Stimulated activated CD8-positive, alpha-beta memory T cell treated with anti-CD3 and anti-CD28 coated beads, Interleukin-4, amount 100 ng/mL, for 1 hour (primary cell): ENCODE measurements at places on chromosomes 12 and 14.

DNA sequence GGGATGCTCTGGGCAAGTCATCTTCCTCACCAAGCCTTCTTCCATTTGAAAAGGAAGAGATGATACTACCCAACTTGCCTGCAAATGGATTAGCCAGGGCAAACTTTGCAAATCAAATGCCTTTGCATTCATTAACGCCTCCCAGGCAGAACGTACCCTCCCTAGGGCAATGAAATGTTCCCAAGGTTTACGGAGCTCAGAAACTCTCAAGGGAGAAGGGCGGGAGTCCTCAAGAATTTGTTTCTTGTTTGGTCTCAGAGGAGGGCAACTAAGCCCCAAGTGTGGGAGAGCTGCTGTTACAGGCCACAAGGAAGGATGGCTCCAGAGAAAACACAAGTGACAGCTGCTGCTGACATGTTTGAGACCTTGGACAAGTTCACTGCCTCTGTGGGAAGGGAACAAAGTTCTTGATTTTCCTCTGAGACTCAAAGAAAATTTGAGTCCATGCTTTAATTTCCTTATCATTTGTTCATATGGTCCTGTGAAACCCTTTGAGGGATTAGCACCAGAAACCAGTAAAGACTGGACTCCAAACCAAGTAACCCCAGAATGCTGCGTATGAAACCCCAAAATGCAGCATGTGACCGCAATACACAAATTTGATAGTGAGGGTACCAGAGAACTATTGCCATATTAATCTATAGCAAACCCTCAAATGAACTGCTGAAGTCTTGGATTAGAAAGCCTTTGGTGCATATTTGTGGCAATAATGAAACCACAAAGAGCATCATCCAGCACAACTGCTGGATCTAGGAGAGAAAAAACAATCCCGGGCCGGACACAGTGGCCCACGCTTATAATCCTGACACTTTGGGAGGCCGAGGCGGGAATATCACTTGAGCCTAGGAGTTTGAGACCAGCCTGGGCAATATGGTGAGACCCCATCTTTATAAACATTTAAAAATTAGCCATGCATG, 22.9 kb downstream of the SPTB start:
- no peak for DNase-seq

DNA sequence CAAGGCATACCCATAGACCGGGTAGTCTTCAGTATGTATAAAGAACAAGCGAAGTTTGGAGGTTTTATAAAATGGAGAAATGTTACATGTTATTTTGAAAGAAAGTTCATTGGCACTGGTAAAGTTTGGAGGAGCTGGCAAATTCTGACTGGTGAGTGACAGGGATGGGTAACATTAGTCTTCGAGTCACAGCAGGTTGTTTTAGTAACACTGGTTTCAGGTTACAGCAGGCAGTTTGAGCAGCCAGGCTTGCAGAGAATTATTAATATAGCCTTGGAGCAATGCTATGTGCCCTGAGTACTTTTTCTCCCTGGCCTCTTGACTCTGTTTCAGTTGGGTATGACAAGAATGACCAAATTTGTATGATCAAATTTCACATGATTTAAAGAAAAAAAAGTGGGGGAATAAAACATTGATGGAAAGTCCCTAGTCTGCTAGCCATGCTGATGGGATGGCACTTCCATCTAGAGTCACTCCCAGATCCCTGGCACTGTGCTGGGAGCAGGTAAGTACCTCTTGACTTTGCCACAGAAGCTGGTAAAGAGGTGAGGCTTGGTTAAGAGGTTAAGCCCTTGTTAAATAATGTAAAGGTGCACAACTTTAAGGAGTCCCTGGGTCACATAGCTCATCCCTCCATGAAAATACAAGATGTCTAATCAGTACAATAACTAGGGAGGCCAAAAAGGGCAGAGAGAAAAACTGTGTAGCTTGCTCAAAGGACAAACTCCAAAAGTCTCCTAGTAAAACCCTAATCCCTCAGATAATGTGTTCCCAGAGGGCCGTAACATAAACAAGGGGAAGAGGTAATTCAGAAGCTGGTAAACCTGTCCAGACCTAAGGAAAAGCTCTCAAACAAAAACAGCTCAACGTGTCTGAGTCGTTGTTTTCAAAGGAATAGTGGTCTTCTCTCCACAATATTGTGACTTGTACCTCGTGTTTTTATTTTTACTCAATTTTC, 12.7 kb upstream of the SVOP start:
- DNase-seq: no peak

DNA sequence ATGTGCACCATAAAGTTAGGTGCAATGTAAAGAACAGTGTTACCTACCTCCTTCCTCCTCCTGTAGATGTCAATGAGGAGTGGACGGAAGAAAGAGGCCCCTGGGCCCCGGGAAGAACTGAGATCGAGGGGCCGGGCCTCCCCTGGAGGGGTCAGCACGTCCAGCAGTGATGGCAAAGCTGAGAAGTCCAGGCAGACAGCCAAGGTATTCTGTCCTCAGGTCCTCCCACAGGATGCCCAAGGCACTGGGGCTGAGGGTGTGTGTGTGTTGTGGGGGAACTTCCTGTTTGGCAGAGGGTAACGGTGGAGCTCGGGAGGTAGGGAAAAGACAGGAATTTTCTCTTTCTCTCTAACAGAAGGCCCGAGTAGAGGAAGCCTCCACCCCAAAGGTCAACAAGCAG, 6.4 kb downstream of the ATN1 start:
- DNase-seq: no peak

DNA sequence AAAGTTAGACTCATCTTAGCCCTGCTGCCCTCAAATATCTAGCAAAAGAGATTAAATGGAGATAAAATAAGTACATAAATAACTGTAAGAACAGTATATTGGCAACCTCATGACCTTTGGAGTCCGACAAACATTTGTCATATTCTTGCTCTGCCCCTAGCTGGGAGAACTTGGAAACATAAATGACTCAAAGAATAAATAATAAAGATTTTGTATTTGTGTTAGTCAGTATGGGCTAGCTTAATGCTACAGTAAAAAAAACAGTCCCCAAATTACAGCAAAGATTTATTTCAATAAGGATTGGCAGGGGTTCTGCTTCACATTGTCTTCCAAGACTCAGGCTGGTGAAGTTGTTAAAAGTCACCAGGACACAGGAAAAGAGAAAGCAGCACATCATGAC, 220.7 kb downstream of the EGLN3 start:
- no peak for DNase-seq

- no peak for DNase-seq
Observed at GRCh38 chr14:27845241-27845850, 921.2 kb upstream of the FOXG1 start.

DNA sequence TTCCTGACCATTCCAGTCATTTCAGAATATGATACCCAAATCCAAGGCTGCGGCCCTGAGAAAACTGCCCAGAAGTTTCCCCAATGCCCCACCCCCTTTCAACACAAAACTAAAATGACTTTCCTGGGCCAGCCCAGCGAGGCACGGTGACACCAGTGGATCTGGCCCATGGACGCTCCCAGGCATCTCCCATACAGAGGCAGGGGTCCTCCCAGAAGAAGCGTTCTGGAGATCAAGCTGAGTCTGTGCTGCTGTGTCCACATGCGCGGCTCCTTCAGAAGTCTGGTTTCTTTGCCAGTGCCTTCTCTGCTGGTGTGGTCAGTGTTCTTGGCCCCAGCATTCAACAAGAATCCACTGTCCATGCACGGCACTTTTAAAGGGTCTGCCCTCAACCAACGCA, 228.2 kb upstream of the SFSWAP start:
- no peak for DNase-seq

DNA sequence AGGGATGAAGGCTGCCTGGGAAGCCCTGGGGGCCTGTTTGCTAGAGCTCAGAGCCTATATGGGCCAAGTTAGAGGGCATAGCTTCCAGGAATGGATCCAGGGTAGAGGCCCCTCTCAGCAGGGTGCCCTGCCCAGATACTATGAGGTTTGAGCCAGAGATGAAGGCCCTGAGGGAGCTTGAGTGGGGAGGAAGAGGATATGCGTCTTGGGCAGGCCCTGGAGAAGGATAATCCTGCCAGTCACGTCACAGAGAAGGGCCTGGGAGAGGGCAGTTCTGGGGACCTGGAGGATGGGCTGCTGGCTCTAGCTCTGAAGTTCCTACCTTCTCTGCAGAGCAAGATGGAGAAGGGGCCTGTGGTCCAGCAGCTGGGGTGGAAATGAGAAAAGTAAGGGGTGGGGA, 5.9 kb upstream of the CACNB3 start:
- no peak for DNase-seq
